ENCODE measurements at places on chromosomes 11 and 22.

DNA sequence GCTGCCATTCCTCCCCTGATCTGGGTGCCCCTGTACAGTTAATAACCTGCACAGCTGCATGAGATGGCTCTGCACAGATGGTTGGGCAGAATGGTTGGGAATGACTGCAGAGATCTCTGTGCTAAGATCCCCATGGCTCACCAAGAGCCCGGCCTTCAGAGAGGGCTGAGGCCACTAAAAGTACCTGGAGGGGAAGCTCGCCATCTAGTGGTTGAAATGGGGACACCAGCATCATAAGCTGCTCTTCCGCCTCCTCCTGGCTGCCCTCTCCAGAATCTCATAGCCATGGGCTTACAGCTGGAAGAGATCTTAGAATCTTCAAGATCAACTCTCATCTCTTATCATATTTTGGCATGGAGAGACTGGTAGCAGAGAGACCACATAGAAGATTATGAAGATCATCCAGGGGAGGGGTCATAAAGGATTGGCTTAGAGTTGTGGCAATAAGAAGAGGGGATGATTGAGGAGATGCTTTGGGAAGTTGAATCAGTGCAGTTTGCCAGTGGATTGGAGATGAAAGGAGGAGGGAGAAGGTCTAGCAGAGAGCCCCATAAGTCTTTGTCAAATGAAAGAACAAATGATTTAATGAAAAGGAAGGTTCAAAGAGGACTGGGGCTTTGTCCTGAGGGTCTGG is 22.0 kb upstream of the TLCD5 start:
- DNase-seq, result peak; percentile 26

- no peak for DNase-seq
Measured at GRCh38 chr11:69476509-69476961, 4.9 kb upstream of the LINC01488 start.

- no peak for DNase-seq
Measured at GRCh38 chr11:45647329-45647728, 18.1 kb downstream of the CHST1 start.

GRCh38 chr11:22407267-22407666 is 69.1 kb downstream of the SLC17A6 start:
- DNase-seq, result no peak

DNA sequence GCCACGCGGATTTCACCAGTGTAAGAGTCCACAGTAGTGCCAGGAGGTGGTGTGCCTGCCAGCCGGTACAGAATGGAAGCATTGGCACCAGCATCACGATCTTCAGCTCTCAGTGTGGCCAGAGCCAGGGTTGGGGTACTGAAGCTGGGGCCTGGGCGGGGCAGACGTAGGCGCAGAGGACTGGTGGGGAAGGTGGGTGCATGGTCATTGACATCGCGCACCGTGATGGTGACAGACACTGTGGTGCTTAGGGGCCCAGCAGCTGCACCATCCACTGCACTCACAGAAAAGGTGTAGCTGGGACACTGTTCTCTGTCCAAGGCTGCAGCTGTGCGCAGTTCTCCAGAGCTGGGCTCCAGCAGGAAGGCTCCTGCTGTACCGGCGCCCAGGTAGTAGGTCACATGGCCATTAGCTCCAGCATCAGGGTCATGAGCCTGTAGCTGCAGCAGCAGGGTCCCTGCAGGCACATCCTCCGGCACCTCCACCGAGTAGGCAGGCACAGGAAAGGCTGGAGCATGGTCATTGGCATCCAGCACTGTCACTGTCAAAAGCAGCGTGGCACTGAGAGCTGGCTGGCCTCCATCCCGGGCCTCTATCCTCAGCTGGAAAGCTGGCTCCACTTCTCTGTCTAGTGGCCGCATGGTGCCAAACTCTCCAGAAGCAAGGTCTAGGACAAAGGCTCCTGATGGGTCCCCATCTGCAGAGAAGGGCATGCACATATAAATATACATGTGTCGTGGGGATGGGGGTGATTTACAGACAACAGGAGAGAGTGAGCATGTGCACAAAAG is 7.9 kb upstream of the TPP1 start:
- DNase-seq, result no peak

GRCh38 chr11:15541079-15541478 is 426.4 kb downstream of the INSC start:
- no peak for DNase-seq

GRCh38 chr11:67421430-67422031 is 6.1 kb downstream of the CARNS1 start:
- DNase-seq, result no peak

DNA sequence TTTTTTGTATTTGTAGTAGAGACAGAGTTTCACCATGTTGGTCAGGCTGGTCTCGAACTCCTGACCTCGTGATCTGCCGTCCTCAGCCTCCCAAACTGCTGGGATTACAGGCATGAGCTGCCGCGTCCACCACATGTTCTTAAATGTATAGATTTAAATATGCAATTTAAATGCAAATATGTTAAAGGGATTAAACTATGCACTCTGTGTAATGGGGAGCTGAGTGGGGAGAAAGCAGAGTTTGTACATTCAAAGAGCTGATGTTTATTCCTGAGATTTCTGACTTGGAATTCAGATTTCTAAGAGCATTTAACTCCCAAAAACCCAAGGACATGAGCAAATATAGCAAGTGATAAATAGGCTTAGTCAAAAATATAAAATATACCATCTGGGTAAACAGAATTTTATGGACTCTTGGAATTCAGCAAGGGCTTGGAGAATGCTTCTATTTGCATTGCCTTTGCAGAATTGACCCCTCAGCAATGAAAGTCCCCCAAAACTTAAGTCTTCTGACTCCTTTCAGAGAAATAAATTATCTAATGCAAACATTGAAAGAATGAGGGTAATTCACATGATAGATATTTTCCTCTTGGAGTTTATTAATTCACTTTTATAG is 170.6 kb downstream of the LUZP2 start:
- DNase-seq, result no peak

DNA sequence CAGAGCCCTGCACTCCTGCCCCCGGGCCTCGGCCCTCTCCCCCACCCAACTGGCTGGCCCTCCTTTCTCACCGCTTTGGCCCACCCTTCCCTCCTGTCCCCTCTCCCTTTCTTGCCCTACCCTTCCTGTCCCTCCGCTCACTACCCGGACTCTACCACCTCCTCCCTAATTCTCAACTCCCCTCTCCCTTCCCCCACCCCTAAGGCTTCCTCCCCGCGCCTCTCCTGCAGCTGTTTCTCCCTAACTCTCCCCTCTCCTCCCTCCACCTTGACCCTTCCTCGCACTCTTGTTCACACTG is 421 bp downstream of the SLC15A3 start:
- DNase-seq, result no peak

- DNase-seq, result no peak
Measured at GRCh38 chr11:29025001-29025400, 916.8 kb downstream of the METTL15 start.

DNA sequence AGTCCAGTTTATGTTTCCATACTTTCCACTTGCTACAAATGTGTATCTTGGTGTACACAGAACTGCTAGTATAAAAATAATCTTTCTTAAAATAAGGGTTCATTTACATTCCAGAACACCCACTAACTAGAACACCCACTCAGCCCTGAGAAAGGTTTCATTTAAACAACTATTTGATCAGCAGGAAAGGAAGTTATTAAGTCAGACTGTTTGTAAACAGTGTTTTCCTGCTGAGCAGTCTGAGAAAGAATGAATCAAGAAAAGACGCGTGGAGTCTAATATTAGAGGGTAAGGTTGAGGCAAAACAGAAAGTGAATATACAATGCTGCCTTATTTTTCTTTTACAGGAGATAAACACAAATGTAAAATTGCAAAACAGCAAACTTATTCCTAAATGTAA is 32.7 kb downstream of the NARS2 start:
- no peak for DNase-seq

- DNase-seq, result no peak
Measured at GRCh38 chr11:111363985-111364384, 15.1 kb downstream of the POU2AF1 start.

GRCh38 chr22:19258371-19258770 is 33.1 kb downstream of the CLTCL1 start:
- DNase-seq, result no peak

DNA sequence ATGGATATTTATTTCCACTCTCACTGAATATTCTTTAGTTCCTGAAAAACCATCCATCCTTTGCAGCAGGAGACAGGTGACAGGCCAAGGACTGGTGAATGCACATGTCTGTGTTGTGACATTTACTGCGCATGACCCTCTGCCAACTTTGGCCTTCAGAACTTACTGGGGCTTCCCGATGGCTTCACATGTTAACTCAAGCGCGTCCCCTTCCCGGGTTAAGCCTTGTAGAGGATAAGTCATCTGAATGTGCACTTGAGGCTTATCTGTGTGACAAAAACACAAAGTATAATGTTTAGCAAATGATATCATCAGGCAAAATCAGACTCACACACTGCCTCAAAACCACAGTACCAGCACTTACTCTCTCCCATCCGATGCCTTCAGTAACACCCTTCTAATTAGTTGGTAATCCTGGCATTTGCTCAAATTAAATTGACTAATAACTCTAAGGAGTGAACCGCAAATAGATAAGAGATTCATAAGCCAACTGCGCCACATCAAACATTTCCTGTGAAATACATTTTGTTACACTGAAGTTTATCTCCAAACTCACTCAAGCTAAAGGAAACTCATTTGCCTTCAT is 286.4 kb downstream of the CADM1 start:
- DNase-seq, result no peak

GRCh38 chr11:28243581-28243980 is 135.4 kb downstream of the METTL15 start:
- no peak for DNase-seq
